Psoas muscle (tissue), 8 donors: ENCODE measurements at places on chromosomes 12 and 14. TPM values are rescaled to one million over a fixed set of nuclear protein-coding genes. Genes with fewer than 3 reads are reported as not detected.

- H3K4me1 ChIP-seq, result peaks cover 25% of the 10 kb centered on the region
- H3K4me3 ChIP-seq, result no peak overlapping the region
- no peak for DNase-seq
- H3K36me3 ChIP-seq, result no peaks in the 10 kb centered on the region
- no peaks in the 10 kb centered on the region for H3K27me3 ChIP-seq
Measured at GRCh38 chr14:59208954-59209353, 20.5 kb downstream of the DAAM1 start.

- no peak overlapping the region for H3K4me3 ChIP-seq
- no peak for DNase-seq
- no peak overlapping the region for H3K27ac ChIP-seq
- no peaks in the 10 kb centered on the region for H3K4me1 ChIP-seq
Measured at GRCh38 chr12:113815031-113815430, 151.1 kb downstream of the RBM19 start.

DNA sequence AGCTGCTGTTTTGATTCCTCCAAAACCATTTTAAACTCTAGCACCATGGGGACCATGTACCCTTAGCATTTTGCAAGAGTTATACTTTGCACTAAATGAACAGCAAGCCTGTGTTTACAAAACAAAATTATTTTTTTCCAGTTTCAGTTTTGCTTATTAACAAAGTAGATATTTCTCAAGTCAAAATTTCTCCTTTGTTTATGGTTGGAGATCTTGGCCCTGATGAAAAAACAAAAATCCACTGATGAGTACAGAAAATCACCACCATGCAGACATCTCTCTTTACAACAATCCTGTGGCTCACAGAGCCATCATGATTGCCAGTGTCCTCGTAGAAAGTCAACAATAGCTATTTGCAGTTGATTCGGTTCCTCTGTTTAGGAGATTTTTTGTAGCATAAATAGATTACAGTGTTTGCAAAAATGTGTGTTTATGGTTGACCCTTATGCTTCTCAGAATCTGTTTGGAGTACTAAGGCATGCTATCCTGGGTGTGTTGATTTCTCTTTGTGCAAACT lies 201.1 kb upstream of the NUDT4 start:
- H3K27me3 ChIP-seq, result no peaks in the 10 kb centered on the region
- peak overlapping the region; percentile 58 for H3K27ac ChIP-seq
- H3K4me3 ChIP-seq, result no peak overlapping the region
- H3K36me3 ChIP-seq, result no peaks in the 10 kb centered on the region
- no peak for DNase-seq
- H3K4me1 ChIP-seq, result peaks cover 54% of the 10 kb centered on the region

DNA sequence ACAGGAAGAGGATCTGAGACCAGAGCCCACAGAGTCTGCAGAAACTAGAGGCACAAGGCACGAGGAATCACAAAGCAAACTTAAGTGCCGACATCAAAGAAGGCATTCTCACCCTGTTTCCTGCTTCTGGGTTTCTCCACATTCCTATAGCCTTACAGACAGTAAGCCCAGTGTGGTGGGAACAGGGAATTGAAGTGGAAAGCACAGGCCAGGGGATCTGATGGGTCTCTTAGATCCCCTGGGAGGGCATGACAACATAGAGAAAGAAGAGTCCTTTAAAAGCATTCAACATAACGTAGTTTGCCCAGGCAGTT lies 75.6 kb upstream of the FRMD6 start:
- H3K36me3 ChIP-seq, result no peaks in the 10 kb centered on the region
- H3K27me3 ChIP-seq, result no peaks in the 10 kb centered on the region
- H3K4me1 ChIP-seq, result no peaks in the 10 kb centered on the region
- H3K4me3 ChIP-seq, result no peak overlapping the region

GRCh38 chr12:1083151-1083888 lies 92.3 kb downstream of the ERC1 start:
- peak overlapping the region; percentile 9 for H3K4me3 ChIP-seq
- peak overlapping the region; percentile 44 for H3K27ac ChIP-seq
- H3K36me3 ChIP-seq, result no peaks in the 10 kb centered on the region
- H3K27me3 ChIP-seq, result no peaks in the 10 kb centered on the region
- peaks cover 14% of the 10 kb centered on the region for H3K4me1 ChIP-seq

GRCh38 chr14:53553221-53553620 lies 400.1 kb upstream of the DDHD1 start:
- no peaks in the 10 kb centered on the region for H3K27me3 ChIP-seq
- no peak for DNase-seq
- H3K4me3 ChIP-seq, result no peak overlapping the region
- H3K4me1 ChIP-seq, result no peaks in the 10 kb centered on the region
- no peaks in the 10 kb centered on the region for H3K36me3 ChIP-seq
- H3K27ac ChIP-seq, result no peak overlapping the region

GRCh38 chr12:130879212-130879686 lies 7.4 kb downstream of the RAN start:
- DNase-seq, result no peak
- no peak overlapping the region for H3K27ac ChIP-seq
- no peak overlapping the region for H3K4me3 ChIP-seq
- peaks cover 3% of the 10 kb centered on the region for H3K4me1 ChIP-seq

GRCh38 chr14:58844544-58844943 lies 206.8 kb downstream of the DACT1 start:
- no peaks in the 10 kb centered on the region for H3K36me3 ChIP-seq
- no peak overlapping the region for H3K4me3 ChIP-seq
- H3K27me3 ChIP-seq, result no peaks in the 10 kb centered on the region
- DNase-seq, result no peak

- H3K27me3 ChIP-seq, result no peaks in the 10 kb centered on the region
- H3K27ac ChIP-seq, result no peak overlapping the region
- H3K4me1 ChIP-seq, result no peaks in the 10 kb centered on the region
- H3K4me3 ChIP-seq, result no peak overlapping the region
- no peak for DNase-seq
Measured at GRCh38 chr12:72141381-72141780, 130.8 kb upstream of the TRHDE start.

DNA sequence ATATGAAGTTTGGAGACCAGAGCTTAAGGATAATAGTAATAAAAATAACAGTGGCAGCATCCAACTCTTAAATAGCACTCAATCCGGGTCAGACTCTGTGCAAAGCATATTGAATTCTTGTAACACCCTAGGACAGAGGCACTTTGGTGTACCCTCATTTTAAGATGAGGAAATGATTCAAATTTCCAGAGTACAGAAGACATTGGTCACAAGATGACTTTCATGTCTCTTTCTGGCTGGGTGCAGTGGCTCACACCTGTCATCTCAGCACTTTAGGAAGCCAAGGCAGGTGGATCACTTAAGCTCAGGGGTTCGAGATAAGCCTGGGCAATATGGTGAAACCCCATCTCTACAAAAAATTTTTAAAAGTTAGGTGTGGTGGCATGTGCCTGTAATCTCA lies 235.8 kb downstream of the SLC15A4 start:
- H3K4me3 ChIP-seq, result no peak overlapping the region
- no peaks in the 10 kb centered on the region for H3K27me3 ChIP-seq
- H3K36me3 ChIP-seq, result no peaks in the 10 kb centered on the region
- no peaks in the 10 kb centered on the region for H3K4me1 ChIP-seq
- DNase-seq, result no peak

DNA sequence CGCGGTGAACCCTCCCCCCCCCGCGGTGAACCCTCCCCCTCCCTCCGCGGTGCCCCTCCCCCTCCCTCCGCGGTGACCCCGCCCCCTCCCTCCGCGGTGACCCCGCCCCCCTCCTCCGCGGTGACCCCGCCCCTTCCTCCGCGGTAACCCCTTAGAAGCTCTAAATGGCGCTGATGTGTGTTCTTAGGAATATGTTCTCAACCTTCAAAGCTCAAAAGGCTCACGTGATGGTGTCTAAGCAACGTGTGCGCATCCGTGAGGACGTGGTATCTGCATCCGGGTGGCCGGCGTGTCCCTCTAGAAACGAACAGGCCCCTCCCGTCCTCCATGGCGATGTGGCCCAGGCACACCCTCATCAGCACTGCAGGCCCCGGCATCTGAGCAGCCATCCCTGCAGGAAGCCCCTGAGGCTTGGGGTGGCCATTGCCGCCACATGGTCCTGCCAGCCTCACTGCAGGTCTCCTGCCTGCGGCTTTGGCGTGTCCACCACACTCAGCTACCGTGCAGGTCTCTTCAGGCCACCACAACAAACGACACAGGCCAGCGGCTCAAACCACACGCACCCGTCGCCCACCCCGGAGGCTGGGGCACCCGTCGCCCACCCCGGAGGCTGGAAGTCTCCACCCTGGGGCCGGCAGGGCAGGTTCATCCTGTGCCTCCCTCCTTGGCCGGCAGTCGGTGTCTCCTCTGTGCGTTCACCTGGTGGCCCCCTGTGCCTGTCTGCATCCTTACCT lies 14.5 kb upstream of the FBRSL1 start:
- no peak overlapping the region for H3K27ac ChIP-seq
- H3K36me3 ChIP-seq, result no peaks in the 10 kb centered on the region
- H3K4me1 ChIP-seq, result no peaks in the 10 kb centered on the region

DNA sequence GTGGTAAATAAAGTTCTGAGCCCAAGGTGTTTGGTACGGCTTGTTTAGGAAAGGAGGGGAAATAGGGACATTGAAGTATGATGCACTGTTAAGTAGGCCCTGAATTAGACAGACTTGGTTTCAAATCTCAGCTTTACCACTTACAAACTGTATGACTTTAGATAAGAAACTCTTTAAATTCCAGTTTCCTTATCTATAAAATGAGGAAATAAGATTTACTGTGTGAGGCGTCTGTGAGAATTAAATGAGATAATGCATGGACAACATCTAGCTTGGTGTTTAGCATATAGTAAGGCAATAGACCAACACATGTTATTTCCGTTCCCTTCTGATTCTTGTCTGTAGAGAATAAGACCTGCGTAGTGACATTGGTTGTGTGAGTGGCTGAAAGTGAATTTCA lies 7.0 kb downstream of the NCKAP1L start:
- no peak overlapping the region for H3K27ac ChIP-seq
- no peak overlapping the region for H3K4me3 ChIP-seq
- DNase-seq, result no peak
- no peaks in the 10 kb centered on the region for H3K4me1 ChIP-seq
- H3K27me3 ChIP-seq, result no peaks in the 10 kb centered on the region
- H3K36me3 ChIP-seq, result no peaks in the 10 kb centered on the region

- no peaks in the 10 kb centered on the region for H3K27me3 ChIP-seq
- peak overlapping the region; percentile 90 for H3K4me3 ChIP-seq
- peak overlapping the region; percentile 95 for H3K27ac ChIP-seq
- no peak for DNase-seq
Measured at GRCh38 chr12:132085291-132085635, 58.9 kb downstream of the DDX51 start.

- DNase-seq, result no peak
- H3K27me3 ChIP-seq, result no peaks in the 10 kb centered on the region
- H3K4me1 ChIP-seq, result peaks cover 16% of the 10 kb centered on the region
- H3K36me3 ChIP-seq, result peaks cover 12% of the 10 kb centered on the region
- no peak overlapping the region for H3K27ac ChIP-seq
Measured at GRCh38 chr14:103140316-103141109, 17.3 kb downstream of the TNFAIP2 start.

GRCh38 chr12:130266751-130267150 lies 70.9 kb upstream of the PIWIL1 start:
- no peak overlapping the region for H3K4me3 ChIP-seq
- no peak for DNase-seq
- H3K27ac ChIP-seq, result no peak overlapping the region
- H3K27me3 ChIP-seq, result no peaks in the 10 kb centered on the region
- no peaks in the 10 kb centered on the region for H3K36me3 ChIP-seq

GRCh38 chr14:43621282-43621681 lies 885.8 kb downstream of the FSCB start:
- no peak overlapping the region for H3K27ac ChIP-seq
- H3K27me3 ChIP-seq, result no peaks in the 10 kb centered on the region
- no peak for DNase-seq
- no peaks in the 10 kb centered on the region for H3K4me1 ChIP-seq
- no peak overlapping the region for H3K4me3 ChIP-seq

DNA sequence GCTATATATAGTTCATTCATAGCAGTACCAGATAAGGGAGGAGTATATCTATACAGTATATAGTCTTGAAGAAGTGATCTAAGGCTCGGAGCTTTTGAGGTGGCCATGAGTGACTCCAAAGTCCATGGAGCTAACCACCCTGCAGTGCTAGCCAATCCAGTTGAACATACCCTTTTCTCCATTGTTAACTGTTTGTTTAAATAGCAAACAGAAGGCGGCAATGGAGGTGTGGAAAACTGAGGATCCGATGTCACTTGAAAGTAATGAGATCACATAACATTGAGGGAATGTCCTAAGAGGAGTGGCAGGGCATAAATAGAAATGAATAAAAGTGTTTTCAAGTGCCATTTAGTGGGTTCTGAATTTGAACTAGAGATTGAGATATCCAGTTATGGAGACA lies 12.4 kb upstream of the SNAPC1 start:
- H3K4me3 ChIP-seq, result peak overlapping the region; percentile 68
- H3K36me3 ChIP-seq, result peaks cover 27% of the 10 kb centered on the region
- H3K4me1 ChIP-seq, result peaks cover 32% of the 10 kb centered on the region
- no peak for DNase-seq

DNA sequence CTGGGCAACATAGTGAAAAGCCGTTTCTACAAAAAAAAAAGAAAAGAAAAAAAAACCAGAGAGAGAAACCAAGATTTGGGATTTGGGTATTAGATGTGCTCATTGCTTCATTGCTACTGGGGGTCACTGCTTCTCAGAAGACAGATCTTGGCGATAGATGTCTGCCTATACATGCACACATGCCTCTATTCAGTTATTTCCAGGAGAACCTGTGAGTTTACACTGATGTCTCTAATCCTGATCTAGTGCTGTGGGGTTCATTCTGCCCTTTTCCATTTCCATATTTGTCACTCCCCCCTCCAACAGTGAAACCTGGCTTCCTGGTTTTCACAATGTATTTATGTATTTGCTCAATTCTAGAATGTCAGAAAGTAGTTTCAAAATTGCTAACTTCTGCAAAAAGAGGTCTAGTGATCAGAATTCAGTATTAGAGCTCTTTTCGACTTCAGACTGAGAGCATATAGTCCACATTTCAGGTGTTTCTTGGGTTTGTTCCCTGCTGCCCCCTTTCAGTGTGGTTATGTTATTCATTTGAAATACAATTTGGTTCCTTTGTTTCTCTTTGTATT lies 111.0 kb downstream of the SLC25A47 start:
- H3K4me1 ChIP-seq, result no peaks in the 10 kb centered on the region
- DNase-seq, result no peak
- H3K27ac ChIP-seq, result no peak overlapping the region
- no peaks in the 10 kb centered on the region for H3K36me3 ChIP-seq

Gene NXPH4
- total RNA-seq, result 0.58 TPM

Gene DIO3
- 0.84 TPM for total RNA-seq

Gene IKBIP
- total RNA-seq, result 2.1 TPM

Gene PTPN6
- 7.6 TPM for total RNA-seq

Gene GPRC5A
- 0.30 TPM for total RNA-seq

Gene ACACB
- 246 TPM for total RNA-seq

Gene UNC79
- 0.17 TPM for total RNA-seq

Gene ST8SIA1
- 1.3 TPM for total RNA-seq

Gene TPI1
- 537 TPM for total RNA-seq

Gene TPPP2
- total RNA-seq, result 2.8 TPM

Gene EFS
- total RNA-seq, result 0.93 TPM
